ENCODE measurements at places on chromosomes 16 and 17.

DNA sequence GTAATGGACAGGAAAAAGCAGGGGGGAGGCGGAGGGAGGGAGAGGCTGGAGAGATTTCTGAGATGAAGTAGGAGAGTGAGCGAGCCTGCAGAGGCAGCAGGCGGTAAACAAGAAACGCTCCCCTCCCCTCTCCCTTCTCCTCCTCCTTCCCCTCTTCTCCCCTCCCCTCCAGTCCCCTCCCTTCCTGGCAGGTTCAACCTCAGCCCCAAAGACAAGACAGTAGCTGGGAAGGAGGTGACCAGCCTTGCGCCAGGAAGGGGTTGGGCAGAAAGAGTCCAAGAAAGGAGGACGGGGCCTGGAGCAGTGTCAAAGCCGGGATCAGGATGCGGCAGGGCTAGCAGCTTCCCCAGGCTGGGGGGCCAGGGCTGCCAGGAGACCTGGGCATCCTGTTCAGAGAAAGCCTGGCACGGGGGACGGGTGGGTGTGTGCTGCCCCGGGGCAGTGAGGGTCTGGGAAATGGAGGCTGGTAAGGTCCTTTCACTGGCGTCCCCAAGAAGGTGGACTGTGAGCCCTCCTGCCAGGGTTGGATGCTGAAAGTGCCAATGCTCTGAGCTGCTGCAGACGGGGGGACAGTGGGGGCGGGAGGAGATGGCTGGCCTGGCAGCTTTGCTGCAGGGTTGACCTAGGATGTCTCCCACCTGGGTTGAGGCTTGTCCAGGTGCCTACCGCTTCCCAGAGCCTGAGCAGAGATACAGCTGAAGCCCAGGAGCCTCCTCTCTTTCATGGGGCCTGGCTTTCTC is 261.6 kb upstream of the TNRC6C start:
- DNase-seq, result no peak

DNA sequence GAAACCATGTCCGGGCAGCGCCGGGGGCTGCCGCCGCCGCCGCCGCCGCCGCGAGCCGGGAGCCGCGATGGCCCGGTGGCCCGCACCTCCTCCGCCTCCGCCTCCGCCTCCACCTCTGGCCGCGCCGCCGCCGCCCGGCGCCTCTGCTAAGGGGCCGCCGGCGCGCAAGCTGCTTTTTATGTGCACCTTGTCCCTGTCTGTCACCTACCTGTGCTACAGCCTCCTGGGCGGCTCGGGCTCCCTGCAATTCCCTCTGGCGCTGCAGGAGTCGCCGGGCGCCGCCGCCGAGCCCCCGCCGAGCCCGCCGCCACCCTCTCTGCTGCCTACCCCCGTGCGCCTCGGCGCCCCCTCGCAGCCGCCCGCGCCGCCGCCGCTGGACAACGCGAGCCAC is 587 bp downstream of the HS3ST4 start:
- no peak for DNase-seq

DNA sequence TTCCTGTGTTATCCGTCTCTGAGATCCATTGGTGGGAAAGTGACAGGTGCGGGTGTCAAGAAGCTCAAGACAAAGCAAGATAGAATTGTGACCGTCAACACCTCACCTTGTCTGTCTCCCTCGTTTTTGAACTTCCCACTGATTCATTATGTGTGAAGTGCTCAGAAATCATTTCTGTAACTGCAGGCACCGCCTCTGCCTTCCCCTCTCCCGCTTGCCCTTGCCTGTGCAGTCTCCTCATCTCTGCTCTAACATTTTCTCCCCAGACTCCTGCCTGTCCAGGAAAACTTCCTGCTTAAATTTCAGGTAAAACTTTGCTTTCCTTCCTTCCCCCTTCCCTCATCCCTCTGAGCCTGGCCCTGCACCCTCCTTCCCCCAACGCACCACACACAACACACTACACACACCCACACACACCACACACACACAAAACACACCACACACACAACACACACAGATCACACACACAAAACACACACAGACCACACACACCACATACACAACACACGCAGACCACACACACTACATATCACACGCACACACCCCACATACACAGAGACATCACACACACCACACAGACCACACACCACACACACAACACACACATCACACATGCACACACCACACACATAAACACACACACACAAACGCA is 25.7 kb downstream of the CALB2 start:
- DNase-seq, result no peak

DNA sequence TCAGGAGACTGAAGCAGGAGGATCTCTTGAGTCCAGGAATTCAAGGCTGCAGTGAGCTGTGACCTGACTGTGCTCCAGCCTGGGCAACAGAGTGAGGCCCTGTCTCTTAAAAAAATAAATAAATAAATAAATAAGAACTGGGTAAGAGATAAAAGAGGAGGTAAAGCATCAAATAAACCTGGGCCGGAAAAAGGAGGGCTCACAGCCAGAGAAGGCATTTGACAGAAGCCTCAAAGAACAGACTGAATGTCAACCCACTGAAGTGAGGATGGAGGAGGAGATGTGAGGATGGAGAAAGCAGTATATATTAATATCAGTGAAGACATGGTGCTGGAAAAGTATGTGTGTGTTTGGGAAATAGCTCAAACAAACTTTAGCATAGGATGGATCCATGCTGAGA is 6.1 kb downstream of the NOG start:
- DNase-seq, result no peak

GRCh38 chr17:40750391-40750790 is 4.7 kb downstream of the KRT25 start:
- DNase-seq, result no peak

DNA sequence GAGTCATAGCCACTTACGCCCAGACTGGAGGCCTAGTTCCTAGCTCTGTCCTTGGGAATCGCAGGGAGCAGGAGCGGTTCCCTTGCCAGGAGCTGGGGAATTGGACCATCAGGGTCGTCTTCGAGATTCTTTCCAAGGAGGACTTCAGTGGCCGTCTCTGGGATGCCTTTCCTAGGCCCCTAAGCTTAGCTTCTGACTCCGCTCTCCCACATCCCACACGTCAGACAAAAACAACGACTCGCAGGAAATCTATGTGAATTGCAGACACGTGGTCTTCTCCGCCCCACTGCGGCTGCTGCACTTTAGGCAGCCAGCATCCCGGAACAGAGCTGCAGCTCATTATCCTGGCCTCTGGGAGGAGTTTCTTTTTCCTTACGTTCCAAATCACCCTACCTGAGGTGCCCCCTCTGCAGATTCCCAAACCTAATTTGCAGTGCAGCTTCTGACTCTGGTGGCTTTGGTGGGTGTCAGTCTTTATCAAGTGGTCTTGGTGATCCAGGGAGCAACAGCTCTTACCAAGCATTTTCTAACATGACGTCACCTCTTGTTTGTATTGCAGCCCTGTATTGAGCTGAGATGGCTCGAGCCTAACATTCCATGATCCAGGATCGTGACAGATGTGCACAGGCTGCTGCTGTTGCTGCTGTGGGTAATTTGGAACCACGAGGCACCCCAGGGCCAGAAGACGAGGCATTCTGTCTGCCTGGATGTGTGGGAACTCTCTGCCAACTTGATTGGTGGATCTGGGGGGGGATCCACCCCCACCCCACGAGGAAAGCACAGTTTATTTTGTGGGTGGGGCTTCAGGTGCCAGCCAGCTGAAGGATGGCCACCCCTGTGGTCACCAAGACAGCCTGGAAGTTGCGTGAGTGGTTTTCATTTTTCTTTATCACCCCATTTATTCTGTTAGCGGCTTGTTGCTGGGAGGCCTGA is 1.1 kb downstream of the KATNB1 start:
- no peak for DNase-seq

Data from GDM1 (cell line).